ENCODE measurements at places on chromosomes 13 and 19.

- DNase-seq, result no peak
Measured at GRCh38 chr13:39407786-39408185, 195.2 kb downstream of the LHFPL6 start.

GRCh38 chr19:3055741-3056416, 6.4 kb downstream of the TLE5 start:
- peak; percentile 94 for DNase-seq

DNA sequence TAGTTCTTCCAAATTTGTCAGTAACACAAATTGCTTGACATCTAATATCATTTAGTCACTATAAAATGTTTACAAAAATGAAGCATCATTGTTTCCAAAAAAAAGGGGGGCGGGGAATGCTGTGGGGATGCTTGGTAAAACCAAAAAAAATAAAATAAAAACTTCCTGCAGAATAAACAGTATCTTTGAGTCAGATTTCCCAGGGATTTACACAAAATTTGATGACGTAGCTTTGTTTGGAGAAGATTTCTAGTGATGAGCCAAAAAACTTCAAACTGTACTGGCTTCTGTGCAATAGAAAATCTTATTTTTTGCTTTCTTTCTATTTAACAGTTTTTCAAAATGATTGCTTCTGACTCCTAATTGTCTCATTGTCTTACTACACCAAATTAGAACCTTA, 80.0 kb downstream of the MZT1 start:
- no peak for DNase-seq

GRCh38 chr13:45781553-45782326, 69.8 kb downstream of the SIAH3 start:
- DNase-seq, result peak; percentile 94

DNA sequence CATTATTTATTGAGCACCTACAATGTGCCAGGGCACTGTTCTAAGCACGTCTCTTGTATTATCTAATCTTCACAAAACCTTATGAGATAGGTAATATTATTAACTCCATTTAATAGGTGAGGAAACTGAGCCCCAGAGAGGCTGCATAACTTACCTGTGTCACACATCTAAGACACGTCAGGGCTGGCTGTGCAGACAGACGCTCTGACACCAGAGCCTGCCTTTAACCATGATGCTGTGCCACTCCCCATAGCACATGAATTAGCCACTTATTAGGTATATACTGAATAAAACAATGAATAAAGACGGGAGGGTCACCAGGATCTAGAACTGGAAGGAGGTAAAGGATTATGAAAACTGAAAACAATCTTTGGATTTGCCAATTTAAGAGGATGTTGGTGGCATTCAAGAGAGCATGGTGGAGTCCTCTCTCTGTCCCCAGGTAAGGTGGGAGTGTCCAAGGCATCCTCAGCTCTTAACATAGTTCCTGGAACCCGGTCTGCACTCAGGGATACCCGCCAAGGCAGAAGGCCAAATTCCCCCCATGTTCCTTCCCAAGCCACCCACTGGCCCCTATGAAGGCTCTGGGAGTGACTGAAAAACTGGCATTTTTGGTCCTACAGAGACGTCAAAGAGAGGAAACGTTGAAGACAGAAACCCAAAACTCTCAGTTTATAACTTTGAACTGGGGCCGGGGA, 479.7 kb downstream of the FOXO1 start:
- no peak for DNase-seq

DNA sequence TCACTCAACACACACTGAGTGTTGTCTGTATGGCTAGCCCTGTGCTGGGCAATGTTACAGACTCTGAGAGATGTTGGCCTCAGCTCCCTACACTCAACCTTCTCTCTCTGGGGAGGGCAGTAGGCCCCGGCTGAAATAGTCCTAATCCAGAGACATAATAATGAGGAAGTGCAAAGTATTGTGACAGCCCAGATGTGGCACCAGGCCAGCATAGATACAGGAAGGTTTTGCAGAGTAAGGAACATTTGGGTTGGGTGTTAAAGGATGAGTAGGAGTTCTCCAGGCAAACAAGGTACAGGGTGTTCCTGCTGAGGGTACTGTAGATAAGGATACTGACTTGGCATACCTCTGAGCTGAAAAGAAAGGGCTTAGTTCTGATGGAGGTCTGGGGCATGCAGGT, 2.4 kb downstream of the LIN7B start:
- no peak for DNase-seq

- no peak for DNase-seq
Measured at GRCh38 chr13:100508455-100508854, 80.1 kb downstream of the GGACT start.

DNA sequence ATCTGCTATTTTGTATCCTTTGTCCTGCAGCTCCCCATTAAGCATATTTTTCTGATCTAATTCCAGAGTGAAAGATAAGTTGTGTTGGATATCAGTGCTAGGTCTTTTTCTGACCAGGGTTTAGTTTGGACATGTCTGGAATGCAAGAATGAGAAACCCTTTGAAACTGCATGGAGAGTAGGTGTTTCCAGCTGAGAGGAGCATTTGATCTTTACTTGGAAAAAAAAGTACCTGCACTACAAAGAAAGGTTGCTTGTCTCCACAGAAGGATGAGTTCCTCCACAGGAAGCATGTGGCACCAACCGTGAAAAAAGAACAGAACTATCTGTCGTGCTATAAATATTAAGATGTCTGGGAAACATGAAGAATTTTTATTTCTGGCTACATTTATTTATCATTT, 36.6 kb upstream of the MED4 start:
- no peak for DNase-seq

GRCh38 chr19:19434483-19435045, 29.1 kb downstream of the GATAD2A start:
- no peak for DNase-seq

GRCh38 chr13:30690282-30691188, 44.8 kb upstream of the ALOX5AP start:
- no peak for DNase-seq

GRCh38 chr13:94239135-94239534, 240.3 kb downstream of the DCT start:
- no peak for DNase-seq

DNA sequence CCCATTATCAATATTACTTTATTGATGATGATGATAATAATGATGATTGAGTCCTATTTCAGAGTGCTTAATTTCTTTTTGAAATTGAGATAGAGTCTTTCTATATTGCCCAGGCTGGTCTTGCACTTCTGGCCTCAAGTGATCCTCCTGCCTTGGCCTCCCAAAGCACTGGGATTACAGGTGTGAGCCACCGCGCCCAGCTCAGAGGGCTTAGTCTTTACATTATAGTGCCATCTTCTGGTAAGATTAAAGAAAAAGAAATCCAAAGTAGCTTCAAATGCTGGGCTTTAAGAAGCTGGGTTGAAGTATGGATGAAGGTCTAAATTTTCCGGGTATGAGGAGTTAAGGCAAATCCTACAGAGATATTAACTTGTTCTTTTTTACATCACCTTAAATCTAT, 3.4 kb upstream of the ZNF333 start:
- no peak for DNase-seq

- DNase-seq, result no peak
Measured at GRCh38 chr13:33129094-33129832, 113.0 kb downstream of the KL start.

DNA sequence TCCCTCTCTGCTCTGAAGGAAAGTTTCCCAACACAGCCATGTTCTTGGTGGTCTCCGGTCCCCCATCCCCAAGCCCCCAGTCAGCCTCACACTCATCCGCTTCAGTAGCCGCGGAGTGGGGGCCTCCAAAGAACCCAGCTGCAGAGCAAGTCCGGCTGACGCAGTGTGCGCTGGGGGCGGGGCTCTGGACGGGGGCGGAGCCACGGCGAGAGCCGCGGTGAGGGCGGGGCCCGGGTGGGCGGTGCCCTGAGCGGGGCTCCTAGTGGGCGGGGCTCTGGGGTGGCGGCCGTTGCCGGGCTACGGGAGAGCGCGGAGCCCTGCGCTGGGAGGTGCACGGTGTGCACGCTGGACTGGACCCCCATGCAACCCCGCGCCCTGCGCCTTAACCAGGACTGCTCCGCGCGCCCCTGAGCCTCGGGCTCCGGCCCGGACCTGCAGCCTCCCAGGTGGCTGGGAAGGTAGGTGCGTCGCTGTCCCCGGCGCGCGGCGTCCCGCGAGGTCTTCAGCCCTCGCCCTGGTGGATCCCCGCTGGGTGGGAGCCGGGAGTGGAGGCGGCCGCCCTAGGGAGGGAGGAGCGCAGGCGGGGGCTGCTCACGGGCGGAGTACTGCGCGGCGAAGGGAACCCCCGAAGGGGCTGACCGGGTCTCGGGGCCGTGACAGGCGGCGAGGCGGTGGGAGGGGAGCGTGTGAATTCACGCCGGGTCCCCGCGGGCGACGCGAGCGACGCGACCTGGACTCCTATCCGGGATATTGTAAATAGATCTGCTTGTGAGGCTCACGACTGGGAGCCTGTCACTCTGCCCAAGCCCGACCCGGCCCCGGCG, 9.1 kb downstream of the TNFRSF19 start:
- peak; percentile 68 for DNase-seq

- no peak for DNase-seq
Measured at GRCh38 chr19:6531163-6531955, 533 bp downstream of the TNFSF9 start.

DNA sequence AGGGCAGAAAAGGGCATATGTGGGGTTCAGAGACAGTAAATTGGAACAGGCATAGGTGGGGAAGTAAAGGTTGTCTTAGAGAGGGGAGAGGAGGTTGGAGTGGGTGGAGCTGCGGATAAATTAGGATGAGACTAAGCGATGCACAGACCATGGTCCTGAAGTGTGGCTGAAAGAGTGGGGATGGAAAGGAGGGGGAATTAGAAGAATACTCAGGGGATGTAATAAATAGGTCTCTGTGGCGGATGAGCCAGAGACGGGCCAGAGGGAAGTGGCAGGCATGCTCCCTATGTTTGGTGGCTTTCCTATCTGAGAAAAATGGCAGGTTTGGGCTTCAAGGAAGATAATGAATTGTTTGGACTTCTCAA, 123.4 kb downstream of the OLFM4 start:
- DNase-seq, result no peak

GRCh38 chr19:47027586-47028088, 8.0 kb downstream of the NPAS1 start:
- no peak for DNase-seq

GRCh38 chr13:31209172-31209840, 9.5 kb downstream of the B3GLCT start:
- DNase-seq, result peak; percentile 88

- no peak for DNase-seq
Measured at GRCh38 chr13:40533072-40533471, 133.4 kb downstream of the FOXO1 start.

GRCh38 chr13:19984430-19985218, 26.1 kb downstream of the ZMYM2 start:
- DNase-seq, result no peak

- DNase-seq, result no peak
Measured at GRCh38 chr13:67369895-67370660, 139.9 kb upstream of the PCDH9 start.

DNA sequence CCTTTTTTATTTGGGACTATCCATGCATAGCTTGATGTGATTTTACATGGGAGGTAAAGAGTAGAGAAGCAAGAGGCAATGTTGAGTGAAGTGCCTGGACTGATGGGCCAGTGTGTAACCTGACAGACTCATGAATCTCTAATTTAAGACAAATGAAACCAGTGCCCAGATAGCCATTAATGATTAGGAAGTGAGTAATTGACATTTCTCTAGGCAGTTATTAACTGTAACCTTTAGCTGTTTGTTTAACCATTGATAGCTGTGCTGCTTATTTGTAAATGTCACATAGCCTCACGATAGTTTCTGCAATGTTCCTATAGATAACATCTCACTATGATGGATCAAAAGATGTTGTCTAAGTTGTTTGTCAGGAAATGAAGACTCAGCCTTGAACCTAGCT, 1047.5 kb upstream of the SPRY2 start:
- DNase-seq, result no peak

DNA sequence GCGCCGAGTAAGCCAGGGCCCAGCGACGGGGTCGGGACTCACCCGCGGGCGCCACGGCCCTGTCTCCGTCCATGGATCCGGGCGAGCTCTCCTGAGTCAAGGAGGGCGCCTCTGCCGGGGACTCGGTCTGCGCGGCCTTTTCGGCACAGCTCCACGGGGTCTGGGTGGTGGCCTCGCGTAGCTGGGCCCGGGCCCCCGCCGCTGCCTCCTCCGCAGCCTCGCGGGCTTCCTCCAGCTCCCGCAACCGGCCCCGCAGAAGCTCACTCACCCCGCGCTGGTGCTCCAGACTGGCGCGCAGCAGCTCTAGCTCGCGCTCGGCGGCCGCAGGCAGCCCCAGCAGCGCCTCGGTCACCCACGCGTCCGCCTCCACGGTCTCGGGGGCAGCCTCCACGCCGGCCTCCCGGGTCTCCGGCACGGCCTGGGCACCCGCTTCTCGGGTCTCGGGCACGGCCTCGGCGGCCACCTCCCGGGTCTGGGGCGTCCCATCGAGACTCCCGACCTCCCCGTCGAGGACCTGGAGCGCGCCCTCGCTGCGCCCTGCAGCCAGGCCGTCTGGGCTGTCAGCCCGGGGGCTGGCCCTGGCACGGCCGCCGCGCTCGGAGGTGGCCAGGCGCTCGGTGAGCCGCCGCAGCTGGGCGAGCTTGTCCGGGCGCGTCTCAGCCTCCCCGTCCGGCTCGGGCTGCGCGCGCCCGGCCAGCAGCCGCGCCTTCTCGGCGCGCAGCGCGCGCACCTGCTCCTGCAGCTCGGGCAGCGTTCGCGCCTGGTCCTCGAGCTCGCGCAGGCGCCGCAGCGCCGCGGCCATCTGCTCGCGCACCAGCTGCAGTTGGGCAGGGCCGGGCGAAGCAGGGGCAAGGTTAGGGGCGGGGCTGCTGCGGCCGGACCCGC, 8.4 kb downstream of the KANK3 start:
- peak; percentile 78 for DNase-seq

GRCh38 chr13:87123987-87124784, 547.0 kb upstream of the SLITRK5 start:
- DNase-seq, result no peak

DNA sequence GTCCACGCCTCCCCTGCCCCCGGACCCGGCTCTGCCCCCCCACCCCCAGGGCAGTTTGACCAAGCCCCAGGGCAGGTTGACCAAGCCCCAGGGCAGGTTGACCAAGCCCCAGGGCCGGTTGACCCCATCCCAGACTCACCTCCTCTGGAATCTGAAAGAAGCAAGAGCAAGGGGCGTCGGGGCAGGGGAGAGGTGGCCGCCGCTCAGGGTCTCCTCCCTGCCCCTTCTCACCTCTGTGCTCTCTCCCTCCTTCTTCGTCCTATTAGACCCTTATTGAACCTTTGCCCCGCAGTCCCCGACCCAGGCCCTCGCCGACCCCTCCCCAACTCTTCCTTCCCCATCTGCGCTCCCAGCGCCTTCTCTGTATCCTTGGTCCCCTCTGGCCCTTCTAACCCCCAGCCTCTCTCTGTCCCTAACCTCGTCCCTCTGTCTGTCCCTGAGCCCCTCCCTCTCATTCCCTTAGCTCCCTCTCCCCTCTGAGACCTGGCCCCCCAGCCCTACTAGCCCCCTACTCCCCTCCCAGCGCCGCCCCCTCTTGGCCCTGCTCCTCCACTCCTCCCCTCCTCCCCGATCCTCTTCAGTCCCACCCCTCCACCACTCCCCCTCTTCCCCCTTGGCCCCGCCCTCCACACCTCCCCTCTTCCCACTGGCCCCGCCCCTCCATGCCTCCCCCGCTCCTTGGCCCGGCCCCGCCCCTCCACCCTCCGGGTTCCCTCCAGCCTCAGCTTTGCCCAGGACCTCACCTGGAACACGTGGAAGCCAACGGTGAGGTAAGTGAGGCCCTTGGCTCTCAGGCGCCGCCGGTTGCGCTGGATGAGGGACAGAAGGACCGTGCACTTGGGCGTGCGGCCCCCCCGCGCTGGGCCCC, 7.6 kb downstream of the CAPN12 start:
- no peak for DNase-seq

GRCh38 chr13:63737418-63737817, 2321.8 kb upstream of the PCDH20 start:
- DNase-seq, result no peak

All from NCI-H1105 treated with DMSO at 0.1 percent for 48 hours (cell line).